Articular chondrocyte of knee joint (primary cell): ENCODE measurements at places on chromosomes 5 and 9. TPM values are rescaled to one million over a fixed set of nuclear protein-coding genes. Genes with fewer than 3 reads are reported as not detected.

SLC25A2 gene
- total RNA-seq: 0.32 and 0.39 TPM in 2 replicates

C9orf43 gene
- 0.43 and 0.52 TPM in 2 replicates for total RNA-seq

SPTLC1 gene
- total RNA-seq: 126 and 137 TPM in 2 replicates

PRLR gene
- 1.6 and 2.3 TPM in 2 replicates for total RNA-seq

POU5F2 gene
- total RNA-seq: 4.3 and 4.9 TPM in 2 replicates

FCHSD1 gene
- 20.2 and 29.4 TPM in 2 replicates for total RNA-seq

PCDHGA11 gene
- total RNA-seq: 20.1 and 24.1 TPM in 2 replicates

GMCL2 gene
- total RNA-seq: not detected in 2 replicates
